ENCODE measurements at places on chromosomes 3 and 15.

DNA sequence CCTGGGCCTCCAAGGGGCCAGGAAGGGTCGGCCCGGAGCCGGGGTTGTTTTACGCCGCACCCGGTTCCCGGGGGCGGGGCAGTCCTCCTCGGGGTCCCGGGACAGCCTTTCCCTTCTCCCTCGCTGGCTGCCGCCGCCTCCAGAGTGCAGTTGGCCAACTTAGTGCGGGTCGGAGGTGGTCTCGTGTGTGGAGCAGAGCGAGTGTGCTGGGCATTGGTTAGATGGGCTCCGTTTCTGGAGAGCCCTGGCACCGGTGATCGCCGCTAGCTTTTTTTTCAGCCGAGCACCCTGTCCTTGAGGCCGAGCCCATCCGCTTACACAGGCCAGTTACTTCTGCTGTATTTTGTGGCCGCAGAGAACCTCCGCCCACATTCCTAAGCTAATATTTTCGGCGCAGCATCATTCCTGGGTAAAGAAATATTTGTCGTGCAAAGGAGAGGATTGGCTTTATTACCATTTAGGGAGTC is 585 bp downstream of the KIF23 start:
- no peak for DNase-seq

- no peak for DNase-seq
These were observed 76.0 kb downstream of the THSD4 start for GRCh38 chr15:71191296-71191695.

DNA sequence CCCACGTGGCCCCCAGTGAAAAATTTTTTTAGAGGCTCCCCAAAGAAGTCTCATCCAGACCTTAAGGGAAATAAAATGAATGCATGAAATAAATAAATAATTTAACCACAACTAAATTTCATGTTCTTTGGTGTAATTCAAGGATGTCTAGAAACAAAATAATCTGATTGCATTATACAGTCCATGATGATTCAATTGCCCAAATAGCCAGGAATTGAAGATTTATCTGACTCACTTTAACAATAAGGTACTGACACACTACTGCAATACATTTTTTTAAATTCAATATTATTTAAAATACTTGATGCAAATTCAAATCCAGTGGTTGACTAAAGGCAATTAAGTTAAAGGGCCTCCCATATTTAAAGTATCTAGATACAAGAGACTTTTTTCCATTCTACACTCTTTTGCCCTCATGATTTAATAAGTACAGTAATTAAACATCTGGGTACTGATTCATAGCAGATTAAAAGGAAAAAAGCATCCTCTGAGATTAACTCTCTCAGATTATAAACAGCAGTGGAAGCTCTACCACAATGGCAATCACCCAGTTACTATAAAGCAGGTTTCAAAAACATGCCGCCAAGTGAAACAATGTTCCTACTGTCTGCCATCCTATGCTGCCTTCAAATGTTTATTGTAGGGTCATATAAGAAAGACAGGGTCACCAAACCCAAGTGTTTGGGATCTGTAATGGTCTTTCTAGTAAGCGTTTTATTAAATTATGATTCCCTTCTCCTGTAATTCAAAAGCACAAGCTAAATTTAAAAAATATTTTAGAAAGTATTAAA is 9.9 kb downstream of the UQCC5 start:
- DNase-seq, result no peak

GRCh38 chr3:64612082-64612860 is 75.5 kb downstream of the ADAMTS9 start:
- DNase-seq, result no peak

- DNase-seq, result peak; percentile 3
These were observed 3.0 kb downstream of the ALCAM start for GRCh38 chr3:105369500-105370371.

- DNase-seq, result peak; percentile 86
These were observed at the start of gene PSMD6 for GRCh38 chr3:64023187-64023860. PSMD6 (minus strand) TSS chr3:64023494; CDS start chr3:64023419, 75 bp downstream.

DNA sequence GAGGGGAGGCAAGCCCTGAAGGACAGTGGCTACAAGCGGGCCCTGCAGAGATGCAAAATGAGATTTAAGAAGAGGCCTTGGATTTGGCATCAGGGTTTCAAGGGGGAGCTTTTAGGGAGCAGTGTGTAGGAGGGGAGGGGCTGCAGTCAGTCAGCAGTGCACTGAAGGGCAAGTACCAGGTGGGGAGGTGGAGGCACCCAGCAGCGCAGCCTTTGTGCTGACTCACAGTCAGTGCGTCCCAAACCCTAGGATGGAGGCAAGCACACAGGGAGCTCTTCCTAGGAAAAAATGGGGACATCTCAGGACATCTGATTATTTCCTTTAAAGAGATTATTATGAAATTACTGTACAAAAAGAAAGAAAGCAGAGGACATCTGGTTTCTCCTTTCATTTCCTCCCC is 80.0 kb downstream of the AAGAB start:
- no peak for DNase-seq

- DNase-seq, result no peak
These were observed 68.7 kb upstream of the KCNAB1 start for GRCh38 chr3:156051651-156052050.

DNA sequence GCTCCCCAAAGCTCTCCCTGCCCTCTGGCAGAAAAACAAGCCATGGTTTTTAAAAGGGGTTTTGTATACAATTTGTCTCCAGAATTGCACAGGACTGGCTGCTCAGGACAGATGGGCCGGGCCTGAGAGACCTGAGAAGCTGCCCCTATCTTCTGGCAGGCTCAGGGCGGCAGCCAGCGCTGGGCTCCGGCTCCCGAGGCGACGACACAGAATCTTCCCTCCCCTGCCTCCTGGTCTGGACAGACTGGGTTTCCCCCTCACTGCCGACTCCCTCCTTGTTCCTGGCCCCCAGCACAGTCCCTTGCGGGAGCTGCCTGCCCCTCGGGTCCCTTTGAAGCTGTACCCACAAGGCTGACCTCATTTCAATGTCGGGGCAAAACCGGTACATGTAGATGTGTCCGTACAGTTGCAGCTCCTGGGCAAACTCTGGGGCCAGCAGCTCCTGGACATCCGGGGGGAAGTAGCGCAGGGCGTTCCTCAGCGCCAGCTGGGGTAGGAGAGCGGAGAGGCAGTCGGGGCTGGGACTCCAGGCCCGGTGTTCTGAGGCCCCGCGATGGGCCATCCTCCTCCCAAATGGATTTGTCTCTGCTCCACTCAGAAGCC is 7.2 kb downstream of the UROC1 start:
- DNase-seq, result no peak

- no peak for DNase-seq
These were observed 80.4 kb upstream of the XCR1 start for GRCh38 chr3:46107682-46108081.

- DNase-seq, result no peak
These were observed 301.7 kb upstream of the ATP11B start for GRCh38 chr3:182491577-182491976.

DNA sequence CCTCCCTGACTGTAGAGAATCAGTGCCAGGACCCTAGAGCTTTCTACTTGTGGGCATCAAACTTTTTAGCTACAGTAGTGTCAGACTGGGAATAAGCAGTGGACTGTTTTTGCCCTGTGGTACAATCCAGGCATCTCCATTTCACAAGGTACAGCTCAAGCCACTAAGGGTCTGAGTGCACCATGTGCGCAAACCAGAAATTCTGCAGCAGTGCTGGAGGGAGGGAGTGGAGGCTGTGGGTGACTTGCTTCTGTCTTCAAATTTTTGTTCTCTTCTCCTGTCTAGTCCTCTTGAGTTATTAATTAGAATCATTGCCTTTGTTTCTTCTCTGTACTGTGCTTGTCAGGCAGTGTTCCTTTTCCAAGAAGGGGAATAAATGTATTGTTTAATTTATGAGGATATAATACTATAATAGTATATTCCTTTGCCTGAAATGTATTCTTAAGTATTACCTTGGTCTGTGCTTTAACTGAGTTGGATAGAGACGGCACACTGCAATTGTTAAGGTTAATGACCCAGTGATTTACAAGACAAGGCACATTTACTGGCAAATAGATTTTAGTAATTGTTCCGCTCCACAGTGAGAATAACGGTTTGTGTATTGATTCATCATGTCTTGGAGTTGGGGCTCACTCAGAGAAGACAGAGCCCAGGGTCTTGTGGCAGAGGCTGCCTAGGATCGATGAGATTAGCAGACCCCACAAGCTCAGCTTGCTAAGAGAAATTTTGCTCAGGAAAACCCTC is 390.6 kb upstream of the CFAP20DC start:
- no peak for DNase-seq

DNA sequence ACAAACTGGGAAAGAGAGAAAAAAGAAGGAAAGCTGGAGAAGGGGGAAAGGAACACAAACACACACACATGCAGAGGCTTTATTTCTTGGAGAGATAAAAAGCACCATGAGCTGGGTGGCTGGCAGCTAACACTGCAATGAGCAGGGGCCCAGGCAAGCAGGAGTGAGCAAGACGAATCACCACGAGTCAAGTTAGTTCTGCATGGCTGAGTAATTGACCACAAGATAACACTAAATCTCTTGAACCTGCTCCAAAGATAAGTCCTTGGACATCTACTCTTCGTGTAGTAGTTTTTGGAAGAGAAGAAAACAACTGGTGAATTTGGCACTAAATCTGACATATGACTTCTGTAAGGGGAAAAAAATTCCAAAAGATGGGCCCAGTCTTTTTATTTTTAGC is 100.9 kb downstream of the MYO5A start:
- no peak for DNase-seq

GRCh38 chr15:56906766-56907165 is 11.7 kb upstream of the TCF12 start:
- DNase-seq, result no peak

- DNase-seq, result no peak
These were observed 181.3 kb downstream of the ISL2 start for GRCh38 chr15:76517910-76518309.

DNA sequence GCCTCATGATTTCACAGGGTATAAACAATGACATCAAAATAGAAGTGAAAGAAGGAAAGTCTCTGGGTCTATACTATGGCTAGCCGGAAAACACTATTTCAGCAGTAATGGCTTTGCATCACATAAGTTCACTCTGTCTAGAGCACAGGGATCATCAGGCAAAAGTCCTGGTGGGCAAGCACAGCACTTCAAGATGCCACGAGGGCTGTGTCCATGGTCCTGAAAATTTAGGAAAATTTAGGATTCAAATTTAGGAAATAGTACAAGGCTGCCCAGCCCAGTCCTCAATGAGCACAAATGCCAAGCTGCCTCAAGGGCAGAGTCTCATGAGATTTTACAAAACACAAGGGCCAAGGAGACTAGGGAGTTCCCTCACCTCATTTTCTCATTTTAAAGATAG is 54.1 kb downstream of the RORA start:
- no peak for DNase-seq

DNA sequence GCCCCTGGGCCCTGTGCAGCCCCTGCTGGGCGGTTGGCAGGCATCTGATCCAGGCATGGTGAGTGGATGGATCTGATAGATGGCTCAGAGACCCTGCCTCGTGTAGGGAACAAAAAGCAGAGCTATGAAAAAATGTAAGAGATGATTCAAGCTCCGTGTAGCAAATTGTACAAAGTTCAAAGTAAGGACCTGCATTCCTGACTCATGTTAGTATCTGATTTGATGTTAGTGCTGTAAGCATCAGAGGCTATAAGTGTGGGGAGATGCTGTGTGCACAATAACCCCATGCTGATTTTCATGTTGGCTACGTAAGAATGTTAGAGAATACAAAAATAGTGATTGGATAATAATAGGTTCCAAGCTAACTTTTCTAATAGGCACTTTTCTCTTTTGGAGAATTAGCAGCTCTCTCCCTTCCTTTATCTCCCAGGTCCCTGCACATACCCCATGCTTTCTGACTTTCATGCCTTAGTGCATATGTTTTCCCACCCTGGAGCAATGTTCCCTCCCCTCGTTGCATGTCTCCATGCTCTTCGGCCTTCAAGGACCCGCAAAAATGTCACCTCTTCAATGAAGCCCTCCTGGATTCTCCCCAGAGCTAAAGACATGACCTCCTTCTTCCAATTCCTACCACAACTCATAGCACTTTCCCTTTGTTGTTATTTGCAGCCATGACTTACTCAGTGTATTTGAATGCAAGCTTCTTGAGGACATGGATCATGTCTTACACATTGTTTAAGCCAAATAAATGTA is 1.6 kb downstream of the CCR9 start:
- no peak for DNase-seq

DNA sequence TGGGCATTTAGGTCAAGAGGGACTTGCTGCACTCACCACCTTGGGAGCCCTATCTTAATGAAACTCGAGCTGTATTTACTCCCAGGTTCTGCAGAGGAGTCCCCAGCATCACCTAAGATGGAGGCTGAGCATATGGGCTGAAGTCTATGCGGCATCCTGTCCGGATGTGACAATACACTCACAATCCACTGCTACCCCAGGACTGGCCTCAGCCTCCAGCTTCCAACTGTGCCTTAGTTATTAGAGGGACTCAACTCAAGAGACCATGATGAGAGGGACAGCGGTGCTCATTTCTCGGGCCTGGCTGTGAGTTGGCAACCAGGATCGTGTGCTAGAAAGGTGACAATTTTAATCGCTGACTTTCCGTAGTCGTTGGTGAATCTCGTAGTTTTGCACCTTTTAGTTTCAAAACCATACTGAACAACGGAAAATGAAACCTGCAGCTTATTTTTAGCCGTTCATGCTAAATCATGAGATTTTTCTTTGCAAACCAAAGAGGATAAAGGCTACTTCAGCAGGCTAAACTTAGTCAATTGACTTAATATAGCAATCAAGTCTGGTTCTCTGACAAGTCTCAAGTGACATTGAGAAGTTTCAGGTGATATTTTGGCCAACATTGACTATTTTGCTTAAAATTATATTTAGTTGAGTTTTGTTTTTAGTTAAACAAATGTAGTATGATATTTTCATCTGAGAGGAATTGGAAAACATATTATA is 11.1 kb downstream of the ZBTB38 start:
- peak; percentile 9 for DNase-seq

GRCh38 chr3:107512108-107512507 is 10.7 kb upstream of the BBX start:
- DNase-seq, result no peak

DNA sequence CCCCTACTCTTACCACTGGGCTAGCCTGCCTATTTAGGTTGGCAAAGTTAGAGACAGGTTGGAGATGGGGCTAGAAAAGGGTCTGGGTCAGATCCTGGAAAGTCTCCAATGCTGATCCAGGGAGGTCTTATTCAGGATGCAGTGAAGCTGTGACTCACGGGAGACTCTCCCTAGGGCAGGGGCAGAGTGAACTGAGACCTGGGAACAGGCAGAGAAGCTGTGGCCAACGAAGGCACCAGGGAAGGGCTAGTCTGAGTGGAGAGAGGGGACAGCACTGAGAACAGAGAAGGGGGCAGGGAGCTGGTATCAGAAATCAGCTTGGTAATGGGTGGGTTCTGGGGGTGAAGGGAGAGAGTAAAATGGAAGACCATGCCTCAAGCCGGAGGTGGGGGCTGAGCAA is 2.2 kb downstream of the LTF start:
- no peak for DNase-seq

DNA sequence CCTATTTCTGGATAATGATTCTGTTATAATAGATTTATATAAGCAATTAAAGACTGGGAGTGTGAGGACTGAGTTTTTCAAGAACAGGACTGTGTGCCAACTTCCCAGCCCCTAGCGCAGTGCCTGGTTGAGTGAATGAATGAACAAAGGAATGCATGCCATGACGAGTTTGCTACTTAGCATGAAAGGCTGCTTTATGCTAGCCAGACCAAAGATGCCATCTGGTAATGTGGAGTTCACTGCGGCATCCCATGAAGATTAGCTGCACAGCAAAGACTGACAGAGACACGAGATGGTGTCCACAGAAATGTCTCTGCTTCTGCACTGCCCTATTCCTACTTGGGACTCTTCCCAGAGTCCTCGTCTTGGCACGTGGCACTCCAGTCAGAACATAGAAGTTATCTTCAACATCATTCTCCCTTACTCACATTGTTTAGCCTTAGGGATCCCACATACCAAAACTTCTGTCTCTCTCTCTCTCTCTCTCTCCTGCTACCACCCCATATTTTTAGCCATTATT is 283.9 kb upstream of the CTNNB1 start:
- DNase-seq, result no peak

Data from effector memory CD4-positive, alpha-beta T cell (primary cell).